Pancreas (tissue), 10 donors: ENCODE measurements at places on chromosomes 1 and 21. TPM values are rescaled to one million over a fixed set of nuclear protein-coding genes. Genes with fewer than 3 reads are reported as not detected.

Gene ITPKB
- 13.9 TPM for total RNA-seq

Gene ITGB2
- total RNA-seq, result 1.1 TPM

DNA sequence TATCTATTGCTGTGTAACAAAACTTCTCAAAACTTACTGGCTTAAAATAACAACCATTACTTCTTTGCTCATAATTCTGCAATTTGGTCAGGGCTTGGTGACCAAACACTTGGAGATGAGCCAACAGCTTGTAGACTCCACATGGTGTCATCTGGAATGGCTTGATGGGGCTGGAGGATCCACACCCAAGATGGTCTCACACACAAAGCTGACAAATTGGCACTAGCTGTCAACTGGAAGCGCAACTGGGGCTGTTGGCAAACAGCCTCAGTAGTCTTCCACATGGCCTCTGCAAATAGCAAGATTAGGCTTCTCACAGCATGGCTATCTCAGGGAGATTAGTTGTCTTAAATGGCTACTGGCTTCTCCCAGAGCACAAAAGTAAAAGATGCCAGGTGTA, 27.1 kb upstream of the MTF2 start:
- H3K27ac ChIP-seq, result no peak overlapping the region
- H3K4me3 ChIP-seq, result no peak overlapping the region
- H3K36me3 ChIP-seq, result no peaks in the 10 kb centered on the region
- no peak for DNase-seq

DNA sequence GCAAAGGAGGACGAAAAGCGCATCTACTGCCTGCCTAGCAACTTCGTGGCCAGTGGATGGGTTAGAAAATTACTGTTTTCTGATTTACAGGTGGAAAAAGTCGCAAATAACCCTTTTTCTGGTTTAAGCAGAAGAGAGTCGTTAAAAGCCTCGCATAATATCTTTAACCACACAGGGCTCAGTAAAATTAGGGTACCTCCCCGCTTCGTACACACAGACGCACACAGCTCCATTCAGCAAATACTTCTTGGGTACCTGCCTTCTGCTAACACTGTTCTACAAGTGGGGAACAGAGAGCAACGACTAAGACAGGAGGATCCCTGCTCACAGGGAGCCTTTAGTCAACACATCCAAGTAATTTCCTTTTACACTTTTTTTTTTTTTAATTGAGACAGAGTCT, 704 bp downstream of the ALG6 start:
- peak overlapping the region; percentile 51 for H3K4me3 ChIP-seq
- H3K27me3 ChIP-seq, result no peaks in the 10 kb centered on the region
- no peak overlapping the region for H3K27ac ChIP-seq
- H3K4me1 ChIP-seq, result no peaks in the 10 kb centered on the region
- no peak for DNase-seq

GRCh38 chr1:223827193-223827663, 18.5 kb downstream of the TP53BP2 start:
- no peak for DNase-seq
- peaks cover 46% of the 10 kb centered on the region for H3K4me1 ChIP-seq

- DNase-seq, result no peak
- no peak overlapping the region for H3K4me3 ChIP-seq
- no peak overlapping the region for H3K27ac ChIP-seq
- H3K4me1 ChIP-seq, result no peaks in the 10 kb centered on the region
- H3K27me3 ChIP-seq, result no peaks in the 10 kb centered on the region
- no peaks in the 10 kb centered on the region for H3K36me3 ChIP-seq
Observed at GRCh38 chr1:218837051-218837450, 336.6 kb upstream of the LYPLAL1 start.
